ENCODE measurements at places on chromosomes 4 and X.

- DNase-seq = no peak
Observed at GRCh38 chr4:99135541-99136162, 8.4 kb downstream of the ADH4 start.

- no peak for DNase-seq
Observed at GRCh38 chr4:53963336-53963735, 101.1 kb downstream of the CHIC2 start.

GRCh38 chr4:88623097-88623496 is 30.8 kb downstream of the HERC3 start:
- no peak for DNase-seq

DNA sequence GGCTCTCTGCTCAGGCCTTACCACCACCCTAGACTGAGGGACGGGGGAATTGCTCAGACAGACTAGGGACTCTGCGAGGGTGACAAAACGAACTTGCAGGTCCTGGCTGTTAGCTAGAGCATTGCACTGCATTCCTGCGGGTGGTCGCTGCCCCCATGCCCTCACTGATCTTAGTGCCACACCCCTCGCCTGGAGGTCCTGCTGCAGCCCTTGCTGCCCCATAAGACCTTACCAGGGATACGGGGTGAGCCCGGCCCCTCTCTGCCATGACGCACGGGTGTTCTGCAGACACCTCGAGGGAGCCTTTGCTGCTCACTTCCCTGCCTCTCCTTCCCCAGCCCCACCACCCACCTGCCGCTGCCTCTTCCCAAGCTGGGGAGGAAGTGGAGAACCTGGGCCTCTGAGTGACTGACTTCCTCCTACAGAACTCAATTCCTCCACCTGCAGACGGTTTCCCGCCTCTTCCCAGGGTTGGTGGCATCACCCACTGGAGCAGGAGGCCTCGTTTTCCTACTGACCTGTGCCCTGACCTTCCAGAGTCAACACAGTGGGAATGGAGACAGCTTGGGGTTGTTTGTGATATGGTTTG is 19.8 kb upstream of the TBC1D14 start:
- no peak for DNase-seq

GRCh38 chr4:152187693-152188092 is 348.2 kb downstream of the FBXW7 start:
- no peak for DNase-seq

DNA sequence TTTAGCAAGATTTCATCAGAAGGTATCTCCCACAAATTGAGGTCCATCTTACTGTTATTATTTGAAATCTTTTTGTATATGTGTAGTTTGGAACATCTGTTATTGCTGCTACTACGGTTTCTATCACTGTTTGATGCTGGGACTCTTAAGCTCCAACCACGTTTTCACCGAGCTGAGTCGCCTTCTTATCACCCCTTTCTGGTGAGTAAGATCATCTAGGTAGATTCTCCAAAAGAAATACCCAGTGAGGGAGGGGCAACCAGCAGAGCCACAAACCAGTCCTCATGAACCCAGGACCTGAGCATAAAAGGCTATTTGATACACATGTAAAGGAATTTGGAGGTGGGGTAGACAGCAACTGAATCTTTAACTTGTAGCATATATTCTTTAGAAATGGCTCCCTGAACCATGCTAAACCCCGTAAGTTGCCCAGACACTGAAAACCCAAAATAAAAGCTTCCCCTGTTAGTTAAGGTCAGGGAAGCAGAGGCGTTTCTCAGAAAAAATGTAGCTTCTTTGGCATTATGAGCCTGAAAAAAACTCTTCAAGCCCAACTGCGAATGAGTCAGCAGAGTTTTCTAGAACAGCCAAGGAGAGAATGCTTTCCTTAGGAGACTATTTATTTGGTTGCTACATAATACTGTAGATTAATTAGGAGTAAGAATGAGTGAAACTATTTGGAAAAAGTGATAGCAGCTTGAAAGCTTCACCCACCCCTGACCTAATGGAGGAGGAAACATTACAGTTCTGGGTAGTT is 53.8 kb upstream of the ATXN3L start:
- no peak for DNase-seq

GRCh38 chr4:148287111-148287510 is 155.1 kb downstream of the NR3C2 start:
- peak; percentile 4 for DNase-seq

GRCh38 chrX:6986915-6987314 is 160.6 kb upstream of the STS start:
- DNase-seq = peak; percentile 39
